Left kidney (tissue), 8 donors: ENCODE measurements at places on chromosomes 16 and 17.

DNA sequence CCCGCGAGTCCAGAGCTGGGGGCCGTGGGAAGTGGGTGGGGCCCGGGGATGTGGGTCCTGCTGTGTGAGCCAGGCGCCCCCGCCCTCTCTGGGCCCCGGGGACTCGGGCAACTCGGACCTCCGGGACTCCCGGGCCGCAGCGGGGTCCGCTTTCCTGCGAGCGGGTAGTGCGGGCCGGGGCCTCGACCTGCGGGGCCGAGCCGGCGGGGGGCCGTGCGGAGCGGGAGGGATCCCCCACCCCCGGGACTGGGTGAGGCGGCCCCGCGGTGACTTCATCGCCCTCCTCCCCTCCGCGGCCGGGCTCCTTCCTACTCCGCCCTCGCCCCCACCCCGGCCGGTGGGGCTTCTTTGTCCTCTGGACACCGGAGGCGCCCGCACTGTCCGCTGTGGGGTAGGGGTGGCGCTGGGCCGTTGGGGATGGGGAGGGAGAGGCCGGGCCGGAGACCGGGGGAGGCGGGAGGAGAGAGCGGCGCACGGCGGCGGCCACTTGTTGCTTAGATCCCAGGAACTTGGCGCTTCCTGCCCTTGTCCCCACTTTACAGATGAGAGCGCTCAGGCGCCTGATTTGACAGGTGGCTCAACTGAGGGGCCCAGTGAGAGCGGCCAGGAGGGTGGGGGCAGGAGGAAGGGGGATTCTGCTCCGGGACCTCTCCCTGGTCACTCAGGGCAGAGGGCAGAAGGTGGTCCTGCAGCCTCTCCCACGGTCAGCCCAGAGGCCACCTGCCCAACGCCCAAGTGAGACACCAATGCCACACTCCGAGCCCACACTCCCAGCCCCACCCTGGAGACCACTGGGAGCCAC, 874 bp downstream of the CMTM3 start:
- peak; percentile 43 for DNase-seq

- DNase-seq, result no peak
These were observed 38.8 kb downstream of the CLEC16A start for GRCh38 chr16:10983159-10983558.

- DNase-seq, result peak; percentile 12
These were observed 80.3 kb downstream of the MRTFB start for GRCh38 chr16:14151256-14152030.

- no peak for DNase-seq
These were observed 177.7 kb upstream of the CIBAR2 start for GRCh38 chr16:85289760-85290625.

- DNase-seq, result no peak
These were observed 12.4 kb downstream of the TAT start for GRCh38 chr16:71564335-71564967.

DNA sequence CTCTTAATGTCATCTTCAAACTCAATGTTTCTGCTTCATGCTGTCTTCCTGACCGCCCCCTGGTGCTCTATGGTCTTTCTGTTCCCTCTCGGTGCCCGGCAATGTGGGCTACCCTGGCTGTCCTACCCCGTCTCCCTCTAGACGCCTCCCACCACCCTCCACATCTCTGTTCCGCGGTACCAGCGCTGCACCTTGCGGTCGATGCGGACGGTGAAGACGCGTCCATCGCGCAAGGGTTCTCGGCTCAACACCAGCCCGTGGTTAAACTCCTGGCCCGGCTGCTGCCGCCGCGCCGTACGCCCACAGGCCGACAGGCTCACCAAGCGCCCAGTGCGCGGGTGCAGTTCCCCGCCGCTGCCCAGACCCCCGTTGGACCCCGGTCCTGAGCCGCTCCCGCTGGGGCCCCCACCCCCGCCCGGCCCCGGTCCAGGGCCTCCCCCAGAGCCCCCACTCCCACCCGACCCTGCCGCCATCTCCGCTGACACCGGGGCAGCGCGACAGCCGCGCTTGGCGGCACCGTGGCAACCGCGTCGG, at the start of gene NEURL4:
Gene NEURL4 (minus strand): TSS at position 496 of the 534 bp plus-strand sequence. CDS start 23 bp downstream, at position 473.
- no peak for DNase-seq

- no peak for DNase-seq
These were observed 27.6 kb downstream of the FOXL1 start for GRCh38 chr16:86605950-86606349.

DNA sequence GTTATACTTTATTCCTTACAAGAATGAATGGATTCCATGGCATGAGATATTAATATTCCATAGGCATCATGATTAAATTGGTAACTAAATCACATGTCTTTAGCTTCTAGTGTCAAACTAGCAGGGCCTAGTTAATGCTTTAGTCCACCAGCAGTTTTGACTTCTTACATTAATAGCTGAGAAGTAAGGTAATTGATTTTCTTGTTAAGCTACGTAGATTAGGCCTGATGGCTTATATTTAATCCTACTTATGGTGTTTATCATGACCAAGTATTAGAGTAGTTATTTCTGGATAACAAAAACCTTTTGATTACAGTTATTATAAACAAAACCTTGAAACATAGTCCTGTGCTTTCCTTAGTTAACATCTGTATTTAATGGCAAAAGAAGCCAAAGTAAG, 184.5 kb downstream of the TANC2 start:
- no peak for DNase-seq

GRCh38 chr17:45073414-45074070, 12.4 kb downstream of the NMT1 start:
- DNase-seq, result no peak

DNA sequence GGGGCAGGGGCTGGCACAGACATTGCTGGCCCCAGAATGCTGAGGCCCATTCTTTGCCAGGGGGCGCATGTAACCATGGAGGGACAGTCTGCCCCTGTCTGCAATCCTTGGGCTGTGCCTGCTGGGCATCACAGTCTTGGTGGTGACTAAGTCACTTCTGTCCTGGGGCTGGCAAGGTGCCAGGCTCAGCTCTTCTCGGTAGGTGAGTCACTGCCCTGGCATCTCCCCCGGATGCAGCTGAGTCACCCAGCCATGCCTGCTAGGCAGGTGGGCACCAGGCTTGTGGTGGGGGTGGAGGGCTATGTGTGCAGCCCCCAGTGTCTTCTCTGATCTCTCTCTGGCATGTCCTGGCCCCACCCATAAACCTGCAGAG, 5.6 kb downstream of the RARA start:
- DNase-seq, result peak; percentile 60

- no peak for DNase-seq
These were observed 15.7 kb upstream of the ABCC3 start for GRCh38 chr17:50618941-50619340.

DNA sequence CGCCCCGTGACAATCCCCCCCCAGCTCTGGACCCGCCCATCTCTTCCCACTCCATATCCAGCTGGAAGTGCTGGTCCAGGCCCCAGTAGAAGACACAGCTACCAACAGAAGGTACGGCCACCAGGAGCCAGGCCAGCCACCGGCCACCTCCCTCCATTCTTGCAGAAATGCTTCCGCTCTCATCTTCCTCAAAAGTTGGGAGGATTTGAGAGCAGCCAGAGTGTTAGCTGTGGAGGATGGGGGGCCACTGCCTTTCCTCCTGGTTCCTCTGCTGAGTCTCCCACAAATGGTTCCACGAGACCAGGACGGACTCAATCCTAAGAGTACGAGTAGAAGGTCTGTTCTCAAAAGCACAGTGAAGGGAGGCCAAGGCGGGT, 78.3 kb downstream of the GAS7 start:
- no peak for DNase-seq

- no peak for DNase-seq
These were observed 41.8 kb upstream of the PEMT start for GRCh38 chr17:17633310-17633709.

GRCh38 chr17:2551493-2551892, 39.8 kb upstream of the METTL16 start:
- peak; percentile 6 for DNase-seq

GRCh38 chr17:33615861-33616260, 322.8 kb upstream of the ASIC2 start:
- DNase-seq, result peak; percentile 8

- no peak for DNase-seq
These were observed 19.5 kb downstream of the TEKT5 start for GRCh38 chr16:10675216-10675615.

DNA sequence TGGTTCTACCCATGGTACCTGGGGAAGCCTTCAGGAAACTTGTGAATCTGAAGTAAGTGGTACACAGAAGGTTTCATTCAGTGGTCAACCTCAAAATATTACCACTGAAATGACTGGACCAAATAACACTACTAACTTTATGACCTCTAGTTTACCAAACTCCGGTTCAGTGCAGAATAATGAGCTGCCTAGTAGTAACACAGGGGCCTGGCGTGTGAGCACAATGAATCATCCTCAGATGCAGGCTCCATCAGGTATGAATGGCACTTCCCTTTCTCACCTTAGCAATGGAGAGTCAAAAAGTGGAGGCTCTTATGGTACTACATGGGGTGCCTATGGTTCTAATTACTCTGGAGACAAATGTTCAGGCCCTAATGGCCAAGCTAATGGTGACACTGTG, 55.9 kb upstream of the SLC5A11 start:
- DNase-seq, result no peak

DNA sequence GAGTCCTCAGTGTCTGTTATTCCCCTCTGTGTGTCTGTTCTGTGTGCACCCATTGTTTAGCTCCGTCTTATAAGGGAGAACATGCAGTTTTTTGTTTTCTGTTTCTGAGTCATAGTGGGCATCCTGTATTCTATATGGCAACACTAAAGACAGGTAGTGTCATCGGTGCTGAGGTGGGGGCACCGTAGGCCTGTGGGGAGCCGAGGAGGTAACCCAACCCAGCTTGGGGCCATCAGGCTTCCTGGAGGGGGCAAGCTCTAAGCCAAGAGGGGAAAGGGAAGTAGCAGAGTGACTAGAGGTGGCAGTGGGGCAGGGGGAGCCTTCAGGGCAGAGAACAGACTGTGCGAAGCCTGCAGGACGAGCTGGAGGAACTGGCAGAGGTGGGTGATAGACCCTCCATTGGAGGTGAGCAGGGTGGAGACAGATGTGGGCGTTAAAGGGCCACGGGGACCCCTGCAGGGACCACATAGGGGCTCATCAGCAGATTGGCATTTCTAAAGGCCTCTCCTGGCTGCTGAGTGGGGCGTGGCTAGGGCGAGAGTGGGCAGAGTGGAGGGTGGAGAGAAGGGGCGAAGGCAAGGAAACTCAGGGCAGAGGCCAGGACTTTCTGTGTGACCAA, 36.5 kb downstream of the CPNE2 start:
- DNase-seq, result no peak

DNA sequence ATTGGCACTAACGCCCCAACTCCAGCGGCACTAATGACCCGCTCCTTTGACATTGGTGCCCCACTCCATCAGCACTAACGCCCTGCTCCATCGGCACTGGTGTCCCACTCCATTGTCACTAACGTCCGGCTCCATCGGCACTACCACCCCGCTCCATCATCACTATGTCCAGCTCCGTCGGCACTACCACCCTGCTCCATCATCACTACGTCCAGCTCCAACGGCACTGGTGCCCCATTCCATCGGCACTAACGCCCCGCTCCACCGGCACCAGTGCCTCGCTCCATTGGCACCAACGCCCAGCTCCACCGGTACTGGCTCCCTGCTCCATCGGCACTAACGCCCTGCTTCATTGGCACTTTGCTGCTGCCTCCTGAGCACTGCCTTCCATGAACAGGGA, 7.5 kb downstream of the ZNF213 start:
- DNase-seq, result no peak

GRCh38 chr17:73201215-73202069, 8.6 kb downstream of the COG1 start:
- no peak for DNase-seq

DNA sequence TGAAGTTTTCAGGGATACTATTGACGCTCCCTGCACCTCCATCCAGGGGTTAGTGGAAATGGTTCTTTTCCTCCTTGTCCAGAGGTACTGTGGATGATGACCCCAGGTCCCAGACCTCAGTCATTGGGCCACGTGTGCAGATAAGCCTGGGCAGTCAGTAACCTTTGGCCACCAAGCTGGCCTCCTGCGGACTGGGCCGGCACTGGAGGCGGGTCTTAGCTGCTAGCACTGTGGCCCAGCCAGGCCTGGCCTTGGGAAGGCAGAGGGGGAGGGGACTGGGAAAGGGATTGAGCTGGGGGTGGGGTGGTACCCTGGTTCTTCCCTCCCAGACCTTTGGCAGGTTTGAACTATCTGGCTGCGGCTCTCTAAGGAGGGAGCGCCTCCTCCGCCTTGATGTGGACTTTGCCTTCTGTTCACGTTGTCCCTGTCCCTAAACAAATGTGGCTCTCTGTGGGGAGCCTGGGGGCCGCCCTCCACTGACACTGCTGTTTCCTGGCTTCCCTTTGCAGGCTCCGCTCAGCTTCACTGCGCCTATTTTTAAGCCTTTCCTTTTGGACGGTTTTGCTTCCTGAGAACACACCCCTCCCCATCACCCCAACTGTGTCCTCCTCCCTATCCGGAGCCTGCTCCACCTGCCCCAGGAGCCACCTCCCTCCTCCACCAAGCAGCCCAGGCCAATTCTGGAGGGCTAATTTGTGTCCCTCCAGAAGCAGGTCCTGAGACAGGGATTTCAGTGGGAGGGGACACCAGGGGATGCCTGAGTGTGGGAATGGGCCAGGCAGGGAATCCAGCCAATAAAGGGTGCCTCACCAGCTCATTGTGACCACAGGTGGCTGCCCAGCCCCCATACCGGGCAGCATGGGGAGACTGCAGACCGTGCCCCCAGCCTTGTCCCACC, 251.9 kb downstream of the SEC14L1 start:
- no peak for DNase-seq

DNA sequence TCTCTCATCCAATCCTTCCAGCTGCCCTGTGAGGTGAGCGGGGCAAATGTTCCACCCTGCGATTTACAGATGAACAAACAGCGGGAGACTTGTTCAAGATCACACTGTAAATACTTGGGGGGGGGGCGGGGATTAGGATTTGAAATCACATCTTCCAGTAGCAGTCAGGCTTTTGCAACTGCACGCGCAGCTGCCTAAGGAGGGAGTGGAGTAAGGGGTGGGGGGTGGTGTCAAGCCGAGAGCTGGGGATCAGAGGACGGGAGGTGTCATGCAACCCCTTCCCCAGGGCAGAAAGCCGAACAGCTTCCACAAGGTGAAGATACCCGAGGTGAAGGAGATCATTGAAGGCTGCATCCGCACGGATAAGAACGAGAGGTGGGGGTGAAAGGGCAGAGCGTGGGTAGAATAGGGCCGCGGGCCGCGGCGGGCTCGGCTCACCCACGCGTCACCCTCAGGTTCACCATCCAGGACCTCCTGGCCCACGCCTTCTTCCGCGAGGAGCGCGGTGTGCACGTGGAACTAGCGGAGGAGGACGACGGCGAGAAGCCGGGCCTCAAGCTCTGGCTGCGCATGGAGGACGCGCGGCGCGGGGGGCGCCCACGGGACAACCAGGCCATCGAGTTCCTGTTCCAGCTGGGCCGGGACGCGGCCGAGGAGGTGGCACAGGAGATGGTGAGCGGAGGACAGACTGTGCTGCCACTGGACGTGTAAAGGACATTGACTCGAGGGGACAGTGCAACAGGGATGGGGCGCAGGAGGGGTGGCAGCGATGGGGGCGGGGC, 4.6 kb downstream of the WNK4 start:
- no peak for DNase-seq

GRCh38 chr17:409308-409847, 56.8 kb upstream of the RPH3AL start:
- no peak for DNase-seq

- no peak for DNase-seq
These were observed 9.5 kb upstream of the KSR1 start for GRCh38 chr17:27446569-27447301.
